HCT116 (cell line): ENCODE measurements at places on chromosomes 13 and 19.

GRCh38 chr13:93872376-93872775 is 607.1 kb downstream of the DCT start:
- no peak for DNase-seq

GRCh38 chr13:67943116-67943515 is 713.0 kb upstream of the PCDH9 start:
- DNase-seq, result no peak

DNA sequence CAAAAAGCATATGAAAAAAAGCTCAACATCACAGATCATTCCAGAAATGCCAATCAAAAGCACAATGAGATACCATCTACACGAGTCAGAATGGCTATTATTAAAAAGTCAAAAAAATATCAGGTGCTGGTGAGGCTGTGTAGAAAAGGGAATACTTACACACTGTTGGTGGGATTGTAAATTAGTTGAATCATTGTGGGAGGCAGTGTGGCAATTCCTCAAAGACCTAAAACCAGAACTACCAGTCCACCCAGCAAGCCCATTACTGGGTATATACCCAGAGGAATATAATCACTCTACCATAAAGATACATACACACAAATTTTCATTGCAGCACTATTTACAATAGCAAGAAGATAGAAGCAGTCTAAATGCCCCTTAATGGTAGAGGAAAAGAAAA is 529.9 kb downstream of the SLITRK1 start:
- DNase-seq, result no peak

GRCh38 chr19:14375582-14376291 is 5.5 kb upstream of the ADGRE5 start:
- no peak for DNase-seq

DNA sequence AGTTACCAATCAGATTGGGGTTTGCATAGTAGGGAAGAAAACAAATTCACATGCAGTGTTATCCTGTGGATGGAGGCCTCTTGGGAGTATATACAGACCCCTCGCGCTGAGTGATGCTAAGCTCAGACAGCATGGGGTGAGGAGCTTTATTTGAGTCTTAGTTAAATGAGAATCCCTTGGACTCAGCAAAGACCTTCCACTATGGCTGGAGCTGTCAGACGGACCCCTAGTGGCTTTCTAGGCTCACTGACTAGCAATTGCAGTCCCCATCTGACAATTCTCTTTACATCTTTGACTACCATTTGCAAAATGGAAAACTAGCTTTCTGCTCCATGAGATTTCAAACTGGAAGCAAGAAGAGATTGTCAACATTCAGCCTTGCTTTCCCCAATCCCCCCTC is 90.4 kb downstream of the STOML3 start:
- no peak for DNase-seq

DNA sequence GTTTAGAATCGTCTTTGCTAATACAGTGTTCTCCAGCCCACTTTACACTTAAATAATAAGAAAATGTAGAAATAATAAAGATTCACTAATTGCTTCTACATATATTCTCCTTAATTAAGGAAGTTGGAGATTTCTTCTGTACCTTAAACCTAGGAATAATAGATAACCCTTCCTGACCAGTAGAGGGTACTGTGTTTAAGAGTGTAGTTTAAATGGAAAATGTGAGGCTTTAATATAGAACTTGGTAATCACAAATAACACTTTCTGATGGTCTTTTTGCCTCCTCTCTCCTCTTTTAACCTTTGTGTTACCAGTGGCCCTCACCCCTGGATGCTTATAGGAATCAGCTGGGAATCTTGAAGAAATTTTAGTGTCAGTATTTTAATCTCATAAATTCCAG is 20.7 kb downstream of the POMP start:
- DNase-seq, result no peak

DNA sequence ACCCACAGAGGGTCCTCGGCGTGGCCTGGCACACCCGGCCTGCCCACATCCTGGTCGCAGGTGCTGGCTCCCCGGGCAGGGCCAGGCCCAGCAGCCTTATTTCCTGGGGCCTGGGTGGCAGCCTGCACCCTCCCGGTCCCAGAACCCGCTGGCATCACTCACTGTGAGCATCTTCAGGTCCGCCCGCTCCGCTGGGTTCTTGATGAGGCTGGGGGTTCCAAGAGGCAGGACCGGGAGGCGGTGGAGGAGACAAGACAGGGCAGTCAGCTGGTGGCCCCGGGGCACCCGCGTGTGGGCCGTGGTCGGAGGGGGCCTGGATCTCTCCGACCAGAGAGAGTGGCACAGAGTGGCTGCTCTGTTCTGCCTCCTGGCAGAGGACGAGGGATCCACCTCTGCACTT is 27.6 kb upstream of the ZBTB7A start:
- DNase-seq, result no peak

DNA sequence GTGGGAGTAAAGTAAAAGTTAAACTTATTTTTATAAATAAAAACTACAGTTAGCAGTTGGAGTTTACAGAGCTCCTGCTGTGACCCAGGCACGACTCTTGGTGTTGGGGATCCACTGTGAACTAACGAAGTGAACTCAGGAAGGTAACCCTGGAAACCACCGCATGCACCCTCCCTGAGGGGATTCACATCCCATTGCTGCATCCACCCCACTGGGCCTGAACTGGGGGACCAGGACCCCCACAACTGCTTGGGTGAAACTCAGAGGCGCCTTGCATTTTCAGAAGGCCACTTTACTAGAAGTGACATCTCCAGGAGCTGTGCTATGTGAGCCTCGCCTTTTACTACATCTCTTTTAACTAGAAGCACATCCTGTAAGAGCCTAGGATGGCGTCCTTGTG is 166.4 kb downstream of the TEX29 start:
- DNase-seq, result no peak

DNA sequence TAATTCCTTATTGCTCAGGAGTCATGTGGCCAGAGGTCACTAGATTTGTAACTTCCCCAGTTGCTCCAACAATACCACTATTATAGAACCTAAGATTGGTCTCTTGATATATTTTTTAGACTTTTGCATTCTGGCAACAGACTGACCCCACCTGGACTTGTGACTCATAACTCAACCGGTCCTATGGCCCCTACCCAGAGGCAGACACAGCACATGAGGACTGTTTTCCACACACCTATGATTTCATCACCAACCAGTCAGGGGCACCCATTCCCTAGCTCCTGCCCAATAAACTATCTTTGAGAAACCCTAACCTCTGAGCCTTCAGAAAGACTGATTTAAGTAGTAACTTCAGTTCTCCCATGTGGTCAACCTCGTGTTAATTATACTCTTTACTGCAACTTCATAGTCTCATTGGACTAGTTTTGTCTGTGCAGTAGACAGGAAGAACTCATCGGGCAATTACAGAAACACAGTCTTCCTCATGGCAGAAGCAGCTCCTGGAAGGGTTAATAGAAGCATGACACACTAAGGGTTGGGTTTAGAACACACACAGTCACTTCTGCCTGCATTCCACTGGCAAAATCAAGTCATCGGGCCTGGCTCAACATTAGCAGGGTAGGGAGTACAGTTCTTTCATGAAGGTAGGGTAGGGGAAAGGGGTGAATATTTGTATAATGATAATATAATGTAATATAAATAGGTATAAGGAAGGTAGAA is 251.8 kb downstream of the UQCRFS1 start:
- no peak for DNase-seq

DNA sequence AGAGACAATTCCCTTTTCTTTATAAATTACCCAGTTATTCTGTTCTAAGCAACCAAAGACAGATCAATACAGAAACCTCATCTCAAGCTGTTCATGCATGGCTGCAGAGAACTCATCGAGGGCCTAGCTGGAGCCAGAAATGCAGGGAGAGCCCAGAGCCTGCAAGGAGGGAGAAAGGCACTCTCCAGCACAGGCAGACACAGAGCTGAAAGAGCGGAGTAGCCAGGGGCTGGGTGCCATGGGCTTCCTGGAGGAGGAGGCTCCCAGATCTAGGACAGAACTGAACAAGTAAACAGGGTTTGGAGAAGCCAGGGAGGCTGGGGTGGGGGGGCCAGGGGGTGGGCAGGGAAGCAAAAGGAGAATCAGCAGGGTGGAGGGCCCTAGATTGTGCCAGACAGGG is 144.2 kb upstream of the ZNF507 start:
- DNase-seq, result no peak

DNA sequence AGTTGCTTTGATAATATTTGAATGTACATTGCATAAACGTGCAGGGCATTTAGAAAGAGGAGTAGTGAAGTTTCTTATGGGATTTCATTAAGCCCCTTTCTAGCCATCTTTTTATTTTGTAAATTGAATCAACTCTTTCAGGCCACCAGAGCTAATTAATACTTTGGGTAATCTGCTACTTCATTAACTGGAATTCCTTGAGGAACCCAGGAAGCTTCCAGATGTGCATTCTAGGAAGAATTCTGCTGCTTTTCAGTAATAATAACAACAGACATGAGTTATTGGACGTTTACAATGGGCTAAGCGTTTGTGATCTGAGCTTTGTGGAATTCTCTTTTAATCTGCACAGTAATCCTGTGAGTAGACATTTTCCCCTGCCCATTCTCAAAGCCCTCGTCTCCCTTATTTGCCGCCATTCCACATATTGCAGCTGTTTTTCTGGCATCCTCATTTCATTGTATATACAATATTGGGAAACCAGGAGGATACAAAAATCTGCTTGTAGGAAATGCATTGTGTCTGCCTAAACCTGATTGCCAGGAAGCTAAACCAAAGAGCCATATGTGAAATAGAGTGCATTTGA is 103.9 kb downstream of the HS6ST3 start:
- no peak for DNase-seq

DNA sequence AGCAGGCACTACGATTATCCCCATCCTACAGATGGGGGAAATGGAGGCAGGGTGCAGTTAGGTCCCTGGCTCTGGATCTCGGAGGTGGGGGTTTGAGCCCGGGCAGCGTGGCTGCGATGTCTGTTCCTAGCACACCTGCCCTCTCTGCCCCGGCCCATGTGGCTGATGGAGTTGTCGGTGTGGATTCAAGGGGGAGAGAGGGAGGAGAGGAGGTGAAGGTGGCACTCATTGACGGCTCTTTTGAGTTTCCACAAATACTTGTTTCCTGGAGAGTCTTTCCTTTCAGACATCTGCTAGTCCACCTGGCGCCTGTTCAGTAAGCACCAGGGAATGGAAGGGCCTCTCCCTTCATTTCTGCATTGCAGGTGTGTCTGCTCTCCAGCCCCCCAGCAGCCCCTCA is 69.9 kb downstream of the ARHGEF18 start:
- DNase-seq, result no peak

- DNase-seq, result no peak
Measured at GRCh38 chr19:2720777-2721569, at the start of gene DIRAS1. Gene DIRAS1, minus strand, starts transcription at chr19:2721372. Its CDS starts 3,566 bp downstream, at chr19:2717806.

GRCh38 chr19:610801-611480 is 21.3 kb downstream of the HCN2 start:
- DNase-seq, result no peak

- DNase-seq, result no peak
Measured at GRCh38 chr13:21117104-21117809, 55.9 kb upstream of the LATS2 start.

GRCh38 chr13:36531746-36532486 is 99.6 kb downstream of the CCNA1 start:
- DNase-seq, result no peak

DNA sequence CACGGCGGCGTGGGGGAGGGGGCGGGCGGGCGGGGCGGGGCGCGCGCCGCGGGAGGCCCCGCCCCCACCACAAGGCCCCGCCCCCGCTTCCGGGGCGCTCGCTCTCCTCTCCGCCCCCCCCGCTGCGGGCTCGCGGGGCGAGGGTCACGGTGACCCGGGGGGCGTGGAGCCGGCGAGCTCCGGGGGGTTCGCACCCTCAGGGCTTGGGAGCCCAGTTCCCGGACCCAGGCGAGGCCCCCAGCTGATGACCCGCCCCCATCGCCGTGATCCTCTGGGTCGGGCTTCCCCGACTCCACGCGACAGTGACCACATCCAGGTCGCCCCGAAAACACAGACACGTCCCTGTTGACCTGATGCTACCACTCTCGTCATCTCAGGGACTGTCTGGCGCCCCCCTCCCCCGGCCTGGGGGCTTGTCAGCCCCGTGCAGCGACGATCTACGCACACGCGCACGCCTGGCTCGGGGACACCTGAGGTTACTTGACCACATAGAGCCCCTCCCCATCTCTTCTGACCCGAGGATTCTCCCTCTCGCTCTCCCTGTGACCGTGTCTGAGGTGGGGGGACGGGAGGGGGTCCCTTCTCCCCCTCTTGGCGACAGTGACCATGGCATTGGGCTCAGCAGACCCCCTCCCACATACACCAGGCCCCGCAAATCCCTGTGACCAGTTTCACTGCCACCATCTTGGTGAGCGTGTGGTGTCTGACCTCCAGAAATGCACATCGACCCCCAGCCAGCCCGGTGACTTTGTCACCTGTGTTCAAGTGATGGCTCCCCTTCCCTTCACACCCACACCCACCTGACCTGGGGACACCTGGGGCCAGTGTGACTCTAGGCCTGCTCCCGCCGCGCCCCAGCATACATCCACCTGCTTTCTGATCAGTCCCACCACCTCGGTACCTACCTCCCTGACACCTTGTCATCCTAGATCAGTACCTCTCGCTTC is 670 bp downstream of the MAP2K7 start:
- DNase-seq, result no peak

DNA sequence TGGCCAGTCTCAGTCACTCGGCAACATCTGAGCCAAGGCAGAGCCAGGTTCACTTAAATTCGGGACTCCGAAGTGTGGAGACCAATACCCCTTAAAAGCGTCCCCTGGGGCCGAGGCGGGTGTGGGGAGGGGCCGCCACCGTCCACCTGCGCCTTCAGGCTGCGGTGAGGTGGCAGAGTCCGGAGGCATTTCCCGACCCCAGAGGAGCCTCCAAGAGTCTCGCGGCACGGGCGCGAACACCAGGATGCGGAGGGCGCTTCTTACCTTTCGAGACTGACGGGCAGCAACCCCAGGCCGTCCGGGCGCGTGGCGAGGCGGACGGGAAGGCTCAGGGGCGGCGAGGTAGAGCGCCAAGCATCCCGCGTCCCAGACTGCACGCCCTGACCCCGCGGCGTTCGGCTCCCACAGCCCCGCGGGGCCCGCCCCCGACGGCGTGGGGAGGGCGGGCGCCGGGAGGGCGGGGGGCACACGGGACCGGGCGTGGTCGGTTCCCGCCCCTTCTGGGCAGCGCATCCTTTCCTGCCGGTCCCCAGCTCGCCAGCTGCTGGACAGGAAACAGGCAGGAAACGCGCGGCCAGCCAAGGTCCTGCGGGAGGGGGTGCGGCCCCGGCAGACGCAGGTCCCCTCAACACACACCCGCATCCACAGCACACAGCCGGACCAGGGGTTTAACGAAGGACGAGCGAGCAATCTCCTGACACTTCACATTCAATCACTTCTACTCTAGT is at the start of gene THSD1:
TSS of gene THSD1 (minus strand) at position 406 of the 728 bp plus-strand sequence. CDS start 3,572 bp downstream, outside the sequence.
- DNase-seq, result no peak

GRCh38 chr19:872266-872951 is 12.9 kb downstream of the CFD start:
- DNase-seq, result peak; percentile 61

GRCh38 chr13:44396701-44397580 is 23.3 kb downstream of the SERP2 start:
- no peak for DNase-seq

DNA sequence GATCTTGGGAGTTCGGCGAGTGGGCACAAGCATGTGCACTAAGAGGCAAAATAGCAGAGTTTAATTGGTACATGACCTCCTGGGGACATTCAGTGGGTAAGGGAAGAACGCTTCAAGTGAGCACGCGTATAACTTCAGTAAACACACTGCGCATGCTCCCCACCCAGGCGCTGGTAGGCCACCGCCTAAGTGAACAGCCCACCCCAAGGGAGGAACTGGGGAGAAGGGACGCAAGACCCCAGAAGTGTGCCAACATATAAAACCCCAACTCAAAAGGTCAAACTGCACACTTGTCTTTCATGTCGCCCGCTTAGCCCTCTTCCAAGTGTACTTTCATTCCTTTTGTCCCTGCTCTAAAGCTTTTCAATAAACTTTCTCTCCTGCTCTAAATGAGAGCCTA is 10.5 kb upstream of the NTN5 start:
- no peak for DNase-seq
